SW480 (cell line): ENCODE measurements at places on chromosomes 2 and 18.

- no peak for DNase-seq
Observed at GRCh38 chr2:46983065-46983801, 67.6 kb upstream of the MCFD2 start.

- peak; percentile 70 for DNase-seq
Observed at GRCh38 chr18:12744103-12744502, 41.3 kb downstream of the PSMG2 start.

- DNase-seq: peak; percentile 64
Observed at GRCh38 chr2:157052685-157053224, 204.8 kb upstream of the GALNT5 start.

- DNase-seq: no peak
Observed at GRCh38 chr18:71370671-71371445, 1082.0 kb downstream of the SOCS6 start.

GRCh38 chr2:119005051-119005450, 63.1 kb downstream of the MARCO start:
- peak; percentile 52 for DNase-seq

DNA sequence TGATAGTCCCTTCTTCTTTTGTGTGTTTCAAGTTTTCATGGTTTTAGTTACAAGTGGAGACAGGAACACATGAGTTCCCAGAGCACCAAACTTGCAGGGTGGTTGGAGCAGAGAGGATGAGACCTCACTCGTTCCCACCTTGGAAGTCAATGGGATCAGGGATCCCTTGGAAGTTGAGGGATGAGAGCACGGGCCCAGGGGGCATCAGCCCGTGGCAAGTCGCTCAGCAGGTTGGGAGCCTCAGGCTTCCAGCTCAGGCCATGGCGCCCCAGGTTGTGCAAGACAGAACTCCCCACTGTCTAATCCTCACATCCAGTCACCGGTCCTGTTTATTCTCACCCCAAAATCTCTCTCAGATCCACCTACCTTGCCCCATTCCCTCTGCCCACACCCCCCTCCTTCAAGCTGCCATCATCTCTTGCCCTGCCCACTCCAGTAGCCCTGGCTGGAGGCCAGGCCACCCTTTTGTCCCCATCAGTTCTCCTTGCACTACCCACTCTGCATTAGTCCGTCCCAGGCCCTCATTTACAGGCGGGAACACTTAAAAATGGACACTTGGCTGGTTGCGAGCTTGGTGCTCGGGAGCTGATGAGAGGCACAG, 37.6 kb upstream of the FOSL2 start:
- DNase-seq: no peak

DNA sequence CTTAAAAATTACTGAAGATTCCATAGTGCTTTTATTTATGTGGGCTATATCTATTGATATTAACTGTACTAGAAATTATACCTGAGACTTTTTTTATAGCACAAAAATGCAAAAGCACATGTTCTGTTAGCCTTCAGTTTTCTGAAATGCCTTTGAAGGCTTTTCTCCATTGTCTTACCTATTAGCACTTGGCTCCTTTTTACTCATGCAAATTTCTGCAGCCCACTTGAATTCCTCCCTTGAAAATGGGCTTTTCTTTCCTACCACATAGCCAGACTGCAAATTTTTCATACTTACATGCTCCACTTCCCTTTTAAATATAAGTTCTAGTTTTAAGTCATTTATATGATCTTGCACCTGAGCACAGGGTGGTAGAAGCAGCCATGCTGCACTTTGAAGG, 453.0 kb upstream of the TRIB2 start:
- no peak for DNase-seq
